ENCODE measurements at places on chromosomes 4 and X.
A peak's percentile ranks its signal among the peaks of the same experiment; 100 is the strongest.

DNA sequence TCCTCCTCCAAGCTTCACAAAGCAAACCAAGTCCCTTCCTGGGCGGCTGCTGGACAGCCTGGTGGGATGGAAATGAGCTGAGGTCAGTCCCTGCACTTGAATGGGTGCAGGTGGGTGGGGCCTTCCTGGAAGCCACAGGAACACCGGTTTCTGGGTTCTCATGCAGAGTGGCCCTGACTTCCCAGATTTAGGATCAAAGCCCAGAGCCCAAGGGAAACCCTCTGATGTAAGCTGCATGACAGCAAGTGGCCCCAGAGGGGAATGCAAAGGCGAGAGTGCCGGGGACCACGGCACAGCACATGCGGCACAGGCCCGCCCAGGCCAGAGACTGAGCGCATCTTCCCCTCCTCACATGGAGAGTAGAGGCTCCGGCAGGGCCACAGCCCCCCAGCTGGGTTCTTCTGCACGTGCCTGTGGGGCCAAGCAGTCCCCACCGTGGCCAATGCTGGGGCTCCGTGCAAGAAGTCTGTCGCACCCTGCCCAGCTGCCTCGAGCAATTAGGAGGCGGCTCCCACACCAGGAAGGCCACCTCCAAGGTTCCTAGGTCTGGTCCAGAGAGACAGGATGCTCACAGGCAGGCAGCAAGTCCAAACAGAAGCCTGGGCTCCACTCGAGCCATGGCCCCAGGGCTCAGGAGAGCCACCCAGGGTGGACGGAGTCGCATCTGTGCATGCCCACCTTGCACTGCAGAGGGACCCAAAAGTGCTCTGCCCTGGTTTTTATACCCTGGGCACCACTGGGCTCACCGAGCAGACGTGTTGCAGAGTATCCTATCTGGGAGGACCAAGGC is 83.0 kb downstream of the HTRA3 start:
- peak; percentile 7 for DNase-seq
- no peaks in the 10 kb centered on the region for H3K4me1 ChIP-seq
- H3K27me3 ChIP-seq: peaks cover 19% of the 10 kb centered on the region
- H3K4me3 ChIP-seq: no peak overlapping the region
- no peaks in the 10 kb centered on the region for H3K36me3 ChIP-seq
- H3K27ac ChIP-seq: no peak overlapping the region

DNA sequence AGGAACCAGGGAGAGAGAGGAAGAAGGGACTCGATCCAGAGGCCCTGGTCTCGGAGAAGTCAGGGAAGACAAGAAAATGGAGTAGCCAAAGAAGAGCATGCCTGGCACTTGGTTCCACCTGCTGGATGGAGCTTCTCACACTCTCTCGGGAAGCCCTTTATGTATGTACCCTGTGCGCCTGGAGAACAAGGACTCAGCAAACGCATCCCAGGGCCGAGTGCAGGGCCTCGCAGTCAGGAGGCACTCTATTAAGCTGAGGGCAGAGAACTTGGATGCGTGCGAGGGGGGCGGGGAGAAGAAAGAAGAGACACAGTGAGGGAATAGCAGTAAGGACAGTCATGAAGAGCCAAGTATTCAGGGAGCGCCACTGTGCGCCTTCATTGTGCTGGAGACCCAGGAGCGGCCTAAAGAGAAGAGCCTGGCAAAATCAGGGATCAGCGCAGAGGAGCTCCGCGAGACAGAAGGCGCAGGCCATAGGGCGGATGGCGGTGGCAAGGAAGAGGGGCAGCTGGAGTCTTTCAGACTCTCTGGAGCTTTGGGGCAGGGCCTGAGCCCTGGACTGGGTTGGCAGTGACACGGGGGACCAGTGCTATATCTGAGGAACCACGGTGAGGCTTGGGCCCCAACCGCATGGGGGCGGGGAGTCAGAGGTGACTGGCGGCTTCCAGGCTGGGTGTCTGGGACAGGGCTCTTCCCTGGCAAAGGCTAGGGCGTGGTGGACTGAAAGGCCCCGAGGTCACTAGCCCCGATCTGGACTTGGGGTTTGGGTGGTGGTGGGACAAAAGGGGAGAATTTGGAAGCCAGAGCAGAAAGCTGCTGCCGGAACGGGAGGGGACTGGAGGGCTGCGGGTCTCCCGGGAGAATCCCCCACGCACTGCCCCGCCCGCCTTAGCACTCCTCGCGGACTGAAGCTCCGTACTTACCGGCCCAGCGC is 1.9 kb upstream of the SEPTIN6 start:
- H3K4me3 ChIP-seq: no peak overlapping the region
- peaks cover 17% of the 10 kb centered on the region for H3K4me1 ChIP-seq
- DNase-seq: no peak
- peaks cover 14% of the 10 kb centered on the region for H3K27me3 ChIP-seq
- peaks cover 22% of the 10 kb centered on the region for H3K36me3 ChIP-seq

DNA sequence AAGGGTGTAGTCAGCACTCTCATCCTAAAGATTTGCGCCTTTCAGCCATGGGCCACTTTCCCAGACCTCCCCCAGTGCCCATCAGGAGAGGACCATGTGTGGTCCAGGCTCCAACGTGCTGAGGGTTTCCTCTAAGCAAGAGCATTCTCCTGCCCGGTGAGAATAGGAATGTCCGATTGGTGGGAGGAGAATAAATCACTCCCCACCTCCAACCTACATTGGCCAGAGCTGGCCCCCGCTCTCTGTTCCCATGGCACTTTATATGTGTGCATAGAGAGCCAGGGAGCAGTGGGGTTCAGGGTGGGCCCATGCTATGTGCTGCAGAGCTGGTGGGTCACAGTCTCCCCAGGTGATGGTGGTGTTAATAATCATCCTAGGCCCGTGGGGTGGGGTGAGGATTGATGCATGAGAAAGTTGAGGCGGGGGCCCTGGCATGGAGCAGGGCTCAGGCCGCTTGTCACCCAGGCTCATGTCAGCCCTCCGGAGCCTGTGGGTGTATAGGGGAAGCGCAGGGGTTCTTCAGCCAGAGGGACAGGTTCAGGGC is 6.8 kb upstream of the SORCS2 start:
- DNase-seq: no peak
- H3K4me3 ChIP-seq: no peak overlapping the region
- H3K36me3 ChIP-seq: no peaks in the 10 kb centered on the region

- no peaks in the 10 kb centered on the region for H3K4me1 ChIP-seq
- DNase-seq: no peak
- no peak overlapping the region for H3K4me3 ChIP-seq
These were observed 34.2 kb downstream of the PKD2 start for GRCh38 chr4:88041626-88042025.

DNA sequence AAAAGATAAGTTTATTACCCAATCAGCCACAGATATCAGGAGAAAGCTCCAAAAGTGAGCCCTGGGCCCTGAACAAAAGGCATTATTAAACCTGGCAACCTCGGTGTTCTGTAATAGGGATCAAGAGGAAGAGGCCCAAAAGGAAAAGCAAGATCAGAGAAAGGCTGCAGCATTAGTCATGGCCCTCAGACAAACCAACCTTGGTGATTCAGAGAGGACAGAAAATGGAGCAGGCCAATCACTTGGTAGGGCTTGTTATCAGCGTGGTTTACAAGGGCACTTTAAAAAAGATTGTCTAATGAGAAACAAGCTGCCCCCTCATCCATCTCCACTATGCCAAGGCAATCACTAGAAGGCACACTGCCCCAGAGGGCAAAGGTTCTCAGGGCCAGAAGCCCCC is 75.7 kb downstream of the AGTR2 start:
- H3K27ac ChIP-seq: no peak overlapping the region
- no peak for DNase-seq
- no peaks in the 10 kb centered on the region for H3K36me3 ChIP-seq
- no peaks in the 10 kb centered on the region for H3K4me1 ChIP-seq
- H3K27me3 ChIP-seq: no peaks in the 10 kb centered on the region
- H3K4me3 ChIP-seq: no peak overlapping the region

DNA sequence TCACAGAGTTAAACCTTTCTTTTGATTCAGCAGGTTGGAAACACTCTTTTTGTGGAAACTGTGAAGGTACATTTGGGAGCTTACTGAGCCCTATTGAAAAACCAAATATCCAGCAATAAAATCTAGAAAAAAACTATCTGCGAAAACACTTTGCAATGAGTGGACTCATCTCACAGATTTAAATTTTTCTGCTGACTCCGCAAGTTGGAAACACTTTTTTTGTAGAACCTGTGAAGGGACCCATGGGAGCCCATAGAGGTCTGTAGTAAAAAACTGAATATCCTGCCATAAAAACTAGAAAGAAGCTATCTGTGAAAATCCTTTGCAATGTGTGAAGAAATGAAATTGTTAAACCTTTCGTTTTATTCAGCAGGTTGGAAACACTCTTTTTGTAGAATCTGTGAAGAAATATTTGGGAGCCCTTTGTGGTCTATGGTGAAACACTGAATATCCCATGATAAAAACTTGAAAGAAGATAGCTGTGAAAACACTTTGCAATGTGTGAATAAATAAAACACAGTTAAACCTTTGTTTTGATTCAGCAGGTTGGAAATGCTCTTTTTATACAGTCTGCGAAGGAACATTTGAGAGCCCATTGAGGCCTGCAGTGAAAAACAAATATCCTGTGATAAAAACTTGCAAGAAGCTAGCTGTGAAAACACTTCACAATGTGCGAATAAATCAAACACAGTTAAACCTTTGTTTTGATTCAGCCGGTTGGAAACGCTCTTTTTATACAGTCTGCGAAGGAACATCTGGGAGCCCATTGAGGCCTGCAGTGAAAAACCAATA is 22.3 kb upstream of the DCUN1D4 start:
- no peaks in the 10 kb centered on the region for H3K36me3 ChIP-seq
- H3K27me3 ChIP-seq: no peaks in the 10 kb centered on the region

- DNase-seq: no peak
- H3K4me1 ChIP-seq: peaks cover 22% of the 10 kb centered on the region
- peaks cover 18% of the 10 kb centered on the region for H3K27me3 ChIP-seq
- no peak overlapping the region for H3K4me3 ChIP-seq
These were observed 2.3 kb upstream of the CHIC2 start for GRCh38 chr4:54066718-54067129.

GRCh38 chr4:68249434-68249833 is 3.9 kb upstream of the TMPRSS11B start:
- H3K4me1 ChIP-seq: peaks cover 7% of the 10 kb centered on the region
- H3K36me3 ChIP-seq: no peaks in the 10 kb centered on the region
- H3K27ac ChIP-seq: no peak overlapping the region

DNA sequence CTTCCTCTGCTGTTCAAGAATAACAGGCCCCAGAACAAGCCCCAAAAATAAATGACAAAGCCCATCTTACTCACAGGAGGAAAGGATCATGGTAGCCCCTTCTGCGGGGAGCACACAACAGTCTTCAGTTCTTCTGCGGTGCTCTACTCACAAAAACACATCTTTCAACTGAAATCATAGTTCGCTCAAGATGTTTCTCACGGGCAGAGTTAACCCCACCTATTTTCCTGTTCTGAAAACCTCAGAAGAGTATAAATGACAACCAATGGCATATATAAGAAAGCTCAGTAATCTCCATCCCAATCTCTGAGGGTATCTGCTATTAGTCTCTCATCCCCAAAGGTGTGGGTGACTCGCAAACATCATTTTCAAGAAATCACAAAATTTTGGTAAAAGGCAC is at the start of gene TXK:
TSS of gene TXK (minus strand) at position 170 of the 400 bp plus-strand sequence. CDS start at position 90, 80 bp downstream.
- peak within 1 kb of the TSS; percentile 99 for H3K27ac ChIP-seq
- peaks cover 80% of the 10 kb centered on the region for H3K4me1 ChIP-seq
- peaks cover 55% of the 10 kb centered on the region for H3K36me3 ChIP-seq
- peak within 1 kb of the TSS; percentile 94 for H3K4me3 ChIP-seq
- DNase-seq: peak; percentile 48

DNA sequence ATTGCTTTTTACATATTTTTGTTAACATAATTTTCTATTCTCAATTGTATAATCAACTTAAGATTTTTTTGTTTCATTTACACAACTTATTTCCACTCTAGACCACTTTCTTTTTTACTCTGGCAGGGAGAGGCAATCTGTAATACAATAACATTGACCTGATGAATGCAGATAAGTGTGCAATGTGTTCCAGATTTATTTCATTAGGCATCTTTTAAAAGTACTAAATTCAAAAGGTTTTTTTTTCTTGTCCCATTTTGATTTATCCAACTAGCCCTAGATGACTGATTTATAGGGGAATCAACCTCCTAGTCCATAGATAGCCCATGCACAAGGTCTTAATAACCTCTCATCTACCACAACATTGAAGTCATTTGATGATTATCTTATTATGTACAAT is 55.5 kb upstream of the AGTR2 start:
- H3K27me3 ChIP-seq: no peaks in the 10 kb centered on the region
- no peak for DNase-seq
- H3K27ac ChIP-seq: no peak overlapping the region
- H3K4me1 ChIP-seq: no peaks in the 10 kb centered on the region
- H3K4me3 ChIP-seq: no peak overlapping the region

DNA sequence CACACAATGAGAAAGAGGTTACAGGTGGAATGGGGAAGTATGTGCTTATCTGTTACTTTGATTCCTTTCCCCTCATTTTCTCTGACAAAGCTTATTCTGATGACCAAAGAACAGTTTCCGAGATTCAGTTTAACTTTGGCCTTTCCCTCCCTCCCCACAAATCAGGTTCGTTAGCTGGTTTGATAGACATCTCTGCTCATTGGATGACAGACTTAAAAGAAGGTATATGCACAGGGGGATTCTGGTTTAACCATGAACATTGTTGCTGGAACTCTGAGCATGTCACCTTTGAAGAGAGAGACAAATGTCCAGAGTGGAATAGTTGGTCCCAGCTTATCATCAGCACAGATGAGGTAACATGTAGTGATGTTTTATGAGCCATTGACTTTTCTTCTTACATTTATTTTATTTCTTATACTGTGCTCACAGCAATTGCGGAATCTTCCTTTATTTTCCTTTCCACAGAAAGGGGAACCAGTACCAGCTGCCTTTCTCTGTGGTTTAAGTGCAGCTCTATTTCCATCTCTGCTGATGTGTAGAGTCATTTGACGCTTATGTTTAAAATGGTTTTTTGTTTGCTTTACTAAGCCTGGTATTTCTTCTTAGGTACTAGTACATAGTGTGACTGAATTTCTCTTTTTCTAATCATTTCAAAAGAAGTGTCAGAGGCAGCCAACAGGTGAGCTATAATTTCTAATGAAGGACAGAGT is 125.0 kb downstream of the AKAP4 start:
- no peaks in the 10 kb centered on the region for H3K36me3 ChIP-seq
- DNase-seq: no peak
- no peak overlapping the region for H3K27ac ChIP-seq
- H3K4me1 ChIP-seq: no peaks in the 10 kb centered on the region
- H3K4me3 ChIP-seq: no peak overlapping the region

- H3K27ac ChIP-seq: no peak overlapping the region
- H3K4me3 ChIP-seq: no peak overlapping the region
- no peaks in the 10 kb centered on the region for H3K4me1 ChIP-seq
- H3K36me3 ChIP-seq: no peaks in the 10 kb centered on the region
- DNase-seq: no peak
These were observed 45.3 kb downstream of the ANK2 start for GRCh38 chr4:113094802-113095201.

- H3K36me3 ChIP-seq: no peaks in the 10 kb centered on the region
- H3K4me3 ChIP-seq: no peak overlapping the region
- H3K27me3 ChIP-seq: no peaks in the 10 kb centered on the region
- no peak for DNase-seq
- no peaks in the 10 kb centered on the region for H3K4me1 ChIP-seq
These were observed 42.2 kb downstream of the GABRG1 start for GRCh38 chr4:46081674-46082073.

All from activated naive CD4-positive, alpha-beta T cell treated with anti-CD3 and anti-CD28 coated beads, Interleukin-2, amount 10 ng/mL, durations not matched to agents 7 days and 5 days (primary cell).